CD4-positive, alpha-beta T cell treated with Interleukin-17A for 4 hours (primary cell): ENCODE measurements at places on chromosomes 2 and 18.

- no peak for DNase-seq
Observed at GRCh38 chr2:186617771-186618170, 27.9 kb downstream of the ITGAV start.

DNA sequence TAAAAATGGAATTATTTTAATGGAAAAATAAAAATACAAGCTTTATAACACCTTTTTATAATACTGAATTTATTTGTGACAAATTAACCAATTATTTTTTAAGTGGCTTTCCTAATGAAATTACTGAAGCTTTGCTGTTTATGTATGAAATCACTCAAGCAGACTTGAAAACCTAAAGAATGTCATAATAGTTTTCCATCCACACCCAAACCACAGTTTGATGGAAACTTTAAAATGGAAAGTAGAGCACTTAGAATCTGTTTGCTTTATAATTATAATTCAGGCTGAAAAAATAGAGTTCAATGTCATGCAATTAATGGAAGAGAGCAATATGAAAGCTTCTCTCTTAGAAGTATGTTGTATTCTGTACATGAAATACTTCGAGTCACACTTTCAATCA, 31.6 kb upstream of the WDR75 start:
- no peak for DNase-seq

GRCh38 chr2:170743530-170744239, 26.5 kb upstream of the ERICH2 start:
- DNase-seq, result no peak

DNA sequence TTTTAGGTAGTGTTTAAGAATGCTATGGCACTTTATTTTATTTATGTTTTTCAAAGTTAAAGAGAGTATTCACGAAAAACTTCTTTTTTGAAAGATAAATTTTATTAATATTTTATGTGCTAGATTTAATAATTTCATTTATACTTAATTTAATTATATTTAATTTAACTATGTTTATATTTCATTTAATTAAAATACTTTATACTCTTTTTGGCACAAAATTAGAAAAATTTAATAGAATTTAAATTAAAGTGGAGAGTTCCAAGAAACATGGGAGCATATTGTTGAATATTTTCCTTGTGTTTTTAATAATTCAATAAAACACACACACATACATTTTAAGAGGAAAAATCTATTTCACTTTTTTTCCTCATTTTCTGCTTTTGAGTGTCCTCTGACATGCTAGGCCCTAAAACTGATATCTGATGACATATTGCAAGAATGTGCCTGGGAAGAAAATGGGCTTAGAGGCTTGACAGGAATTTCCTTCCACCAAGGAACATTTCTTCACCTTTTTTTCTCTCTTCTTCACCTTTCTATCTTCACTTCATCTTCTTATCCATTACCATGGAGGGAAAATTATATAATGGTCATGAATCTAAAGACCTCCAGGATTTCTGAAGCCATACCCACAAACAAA, 15.4 kb downstream of the ARHGAP28 start:
- DNase-seq, result no peak

- DNase-seq, result no peak
Observed at GRCh38 chr2:108554528-108554927, 20.3 kb downstream of the LIMS1 start.

DNA sequence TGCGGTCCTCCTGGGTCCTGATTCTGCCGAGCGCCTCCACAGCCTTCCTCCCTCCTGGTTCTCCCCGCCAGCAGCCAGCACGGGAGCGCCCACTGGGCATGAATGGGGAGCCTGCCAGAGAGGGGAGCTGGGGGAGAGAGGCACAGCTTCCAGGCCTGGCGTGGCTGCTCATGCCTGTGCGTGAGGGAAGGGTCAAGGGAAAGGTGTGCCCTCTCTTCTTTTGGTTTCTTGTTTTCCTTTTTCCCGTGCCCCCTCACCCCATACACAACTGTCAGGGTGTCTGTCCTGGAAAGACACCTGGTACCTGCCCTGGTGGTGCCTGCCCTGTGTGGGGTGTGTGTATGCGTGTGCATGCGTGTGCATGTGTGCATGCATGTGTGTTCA, 4.7 kb upstream of the NEURL3 start:
- no peak for DNase-seq

DNA sequence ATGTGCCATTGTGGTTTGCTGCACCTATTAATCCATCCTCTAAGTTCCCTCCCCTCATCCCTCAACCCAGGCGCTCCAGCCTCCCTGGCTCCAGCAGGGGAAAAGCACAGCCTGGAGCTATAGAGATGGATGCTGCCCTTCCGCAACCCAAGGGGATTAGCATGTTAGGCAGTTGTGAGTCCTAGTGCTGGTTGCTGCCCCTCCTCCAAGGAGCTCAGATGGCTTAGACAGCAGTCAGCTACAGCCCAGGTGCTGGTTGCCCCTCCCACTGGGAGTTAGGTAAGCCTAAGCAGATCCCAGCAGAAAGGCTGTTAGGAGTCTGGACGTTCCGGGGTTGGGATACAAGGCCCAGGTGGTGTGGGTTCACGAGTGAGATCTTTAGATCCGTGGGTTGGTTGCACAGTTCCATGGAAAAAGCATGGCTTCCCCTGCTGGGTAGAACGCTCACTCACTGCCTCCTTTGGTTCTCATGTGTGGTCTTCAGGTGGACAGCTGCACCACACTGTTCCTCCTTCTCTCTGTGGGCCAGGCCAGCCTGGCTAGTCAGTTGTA, 446.1 kb downstream of the ZNF804A start:
- no peak for DNase-seq

- no peak for DNase-seq
Observed at GRCh38 chr2:156237558-156237957, 95.0 kb downstream of the NR4A2 start.

DNA sequence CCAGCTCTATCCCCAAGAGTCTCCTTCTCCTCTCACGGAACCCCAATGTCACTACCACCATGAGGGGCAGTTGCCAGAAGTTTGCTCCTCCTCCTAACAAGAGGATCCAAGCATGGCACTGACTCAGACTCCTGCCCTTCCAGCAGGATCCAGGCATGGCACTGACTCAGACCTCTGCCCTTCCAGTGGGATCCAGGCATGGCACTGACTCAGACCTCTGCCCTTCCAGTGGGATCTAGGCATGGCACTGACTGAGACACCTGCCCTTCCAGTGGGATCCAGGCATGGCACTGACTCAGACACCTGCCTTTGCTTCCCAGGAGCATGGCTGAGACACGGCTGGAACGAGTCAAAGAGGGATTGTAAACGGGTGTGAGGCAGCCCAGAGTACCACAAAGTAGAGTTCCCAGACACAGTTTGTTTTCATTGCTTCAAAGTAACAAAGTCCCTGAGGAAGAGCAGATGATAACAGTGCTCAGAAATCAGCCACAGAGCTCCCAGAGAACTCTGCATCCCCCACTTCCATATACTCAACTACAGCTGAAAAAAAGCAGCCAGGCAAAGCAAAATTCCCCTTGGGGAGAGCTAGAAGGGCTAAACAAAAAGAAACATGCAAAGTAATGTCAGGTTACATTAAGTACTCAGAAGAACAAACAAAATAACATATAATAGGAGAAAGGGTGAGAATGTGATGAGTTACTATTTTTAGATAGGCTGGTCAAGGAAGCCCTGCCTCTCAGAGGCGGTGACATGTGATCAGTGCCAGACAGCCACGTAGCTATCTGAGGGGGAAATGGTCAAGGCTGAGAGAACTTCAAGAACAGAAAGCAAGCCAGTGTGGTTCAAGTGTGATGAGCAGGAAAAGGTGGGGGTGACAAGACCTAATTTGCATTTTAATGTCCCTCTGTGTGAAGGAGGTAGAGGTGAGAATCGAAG, 3.0 kb downstream of the BUB1 start:
- DNase-seq, result no peak

GRCh38 chr2:150487537-150488429, at the start of gene RND3:
Gene RND3 (minus strand): TSS chr2:150487667. CDS start chr2:150487417, 250 bp downstream.
- DNase-seq, result peak; percentile 26

DNA sequence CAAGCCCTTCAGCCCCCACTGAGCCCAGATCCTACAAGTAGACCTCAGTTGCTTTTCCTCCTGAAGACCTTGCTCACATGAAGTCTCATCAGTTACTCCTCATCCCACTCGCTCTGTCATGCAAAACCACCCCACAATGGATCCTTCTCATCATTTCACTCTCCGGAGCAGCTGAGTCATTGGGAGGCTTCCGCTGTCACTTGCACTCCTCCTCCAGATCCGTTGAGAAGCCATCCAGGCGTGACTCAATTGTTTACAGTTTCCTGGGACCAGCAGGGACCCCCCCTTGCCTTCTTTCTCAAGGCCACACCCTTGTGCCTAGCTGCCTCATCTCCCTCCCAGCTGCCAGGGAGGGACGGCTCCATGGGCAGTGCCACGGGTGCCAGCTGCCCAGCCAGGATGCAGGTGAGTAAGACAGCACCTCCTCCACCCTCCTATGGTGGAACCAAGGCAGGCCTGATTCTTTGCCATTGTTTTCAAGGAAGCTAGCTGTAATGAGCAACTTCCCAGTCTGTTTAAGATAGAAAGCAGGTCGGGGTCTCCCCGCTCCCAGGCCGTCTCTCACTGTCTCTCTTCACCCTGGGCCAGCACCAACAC, 16.3 kb downstream of the GPR55 start:
- peak; percentile 38 for DNase-seq

- peak; percentile 42 for DNase-seq
Observed at GRCh38 chr2:240704651-240705050, 13.0 kb downstream of the AQP12A start.

DNA sequence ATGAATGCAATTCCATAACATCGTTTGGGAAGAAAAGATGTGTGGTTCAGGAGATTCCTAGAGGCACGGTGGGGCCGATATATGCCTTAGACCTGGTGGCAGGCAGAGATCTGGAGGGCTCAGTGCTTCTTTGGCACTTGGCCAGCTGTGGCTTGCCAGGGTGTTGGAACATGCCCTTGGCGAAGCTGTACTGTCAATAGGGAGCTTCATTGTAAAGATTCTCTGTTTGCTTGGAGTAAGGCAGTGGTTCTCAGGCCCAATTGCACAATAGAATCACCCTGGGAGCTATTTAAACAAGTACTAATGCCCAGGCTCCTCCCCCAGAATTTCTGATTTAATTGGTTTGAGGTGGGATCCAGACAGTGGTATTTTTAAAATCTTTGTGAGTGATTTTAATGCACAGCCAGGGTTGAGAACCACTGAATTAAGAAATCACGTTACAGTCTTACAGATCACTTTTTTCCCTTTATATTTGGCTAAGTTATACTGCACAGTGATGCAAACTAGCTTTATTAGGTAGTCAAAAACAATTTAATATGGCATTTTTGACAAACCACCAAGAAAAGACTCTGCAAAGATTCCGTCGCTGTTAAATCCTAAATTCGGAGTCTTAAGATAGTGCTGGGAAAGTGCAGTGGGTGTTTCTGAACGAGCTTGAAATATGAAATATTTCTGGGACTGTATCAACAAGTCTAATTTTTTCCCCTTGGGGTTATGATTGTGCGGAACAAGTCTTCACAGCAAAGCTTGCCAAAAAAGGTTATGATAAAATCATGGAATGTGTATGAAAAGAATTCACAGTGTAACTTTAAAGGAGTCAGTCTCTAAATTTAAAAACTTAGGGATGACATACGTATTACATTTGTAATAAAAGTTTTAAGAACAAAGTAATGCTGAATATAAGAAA, 78.0 kb downstream of the CRIM1 start:
- no peak for DNase-seq

GRCh38 chr2:62870966-62871365, 165.5 kb downstream of the EHBP1 start:
- no peak for DNase-seq

GRCh38 chr2:40625849-40626248, 174.0 kb upstream of the SLC8A1 start:
- no peak for DNase-seq

- no peak for DNase-seq
Observed at GRCh38 chr2:238914648-238915015, 66.7 kb downstream of the TWIST2 start.

DNA sequence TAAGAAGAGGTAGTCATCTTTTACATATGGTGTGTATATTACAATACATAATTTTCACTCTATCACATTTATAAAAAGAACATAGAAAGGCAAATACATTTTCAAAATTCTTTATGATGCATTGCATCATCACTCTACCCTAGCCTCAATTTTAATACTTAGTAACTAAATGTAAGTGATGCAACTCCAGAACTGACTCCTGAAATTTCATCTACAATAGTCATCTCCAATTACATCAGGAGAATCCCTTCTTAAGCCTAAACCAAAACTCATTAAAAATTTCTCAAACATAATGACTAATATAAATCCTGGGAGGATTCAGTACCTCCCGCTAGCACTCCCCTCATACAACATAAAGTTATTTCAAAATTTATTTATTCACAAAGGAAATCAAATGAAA, 15.9 kb downstream of the TMX3 start:
- no peak for DNase-seq

DNA sequence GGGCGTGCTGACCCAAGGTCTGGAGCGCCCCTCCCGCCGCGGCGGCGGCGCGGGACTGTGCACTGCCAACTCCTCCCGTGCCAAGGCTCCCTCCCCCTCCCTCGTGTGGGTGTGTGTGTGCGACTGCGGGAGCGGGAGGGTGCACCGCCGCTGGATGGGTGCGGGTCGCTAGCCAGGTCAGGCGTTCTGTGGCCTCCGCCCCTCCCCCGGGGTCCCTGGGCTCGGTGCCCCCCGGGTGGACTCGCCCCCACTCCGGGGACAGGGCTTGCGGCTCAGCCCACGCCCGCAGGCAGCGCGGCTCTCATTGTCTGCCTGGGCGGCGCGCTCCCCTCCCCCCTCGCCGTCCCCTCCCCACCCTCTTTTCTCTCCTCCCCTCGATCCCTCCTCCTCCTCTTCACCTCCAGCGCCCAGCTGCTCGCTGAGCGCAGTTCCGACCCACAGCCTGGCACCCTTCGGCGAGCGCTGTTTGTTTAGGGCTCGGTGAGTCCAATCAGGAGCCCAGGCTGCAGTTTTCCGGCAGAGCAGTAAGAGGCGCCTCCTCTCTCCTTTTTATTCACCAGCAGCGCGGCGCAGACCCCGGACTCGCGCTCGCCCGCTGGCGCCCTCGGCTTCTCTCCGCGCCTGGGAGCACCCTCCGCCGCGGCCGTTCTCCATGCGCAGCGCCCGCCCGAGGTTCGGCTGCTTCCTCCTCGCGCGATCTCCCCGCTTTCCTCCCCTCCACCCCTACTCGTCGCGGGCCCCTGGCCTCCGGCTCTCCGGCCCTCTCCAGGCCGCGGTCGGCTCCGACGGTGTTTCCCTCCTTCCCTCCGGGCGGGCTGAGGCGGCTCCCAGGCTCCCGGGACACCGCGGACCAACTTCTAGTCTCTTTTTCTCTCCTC, at the start of gene GATA6:
Gene GATA6 (plus strand): TSS at position 579 of the 878 bp plus-strand sequence. CDS start 1,556 bp downstream, outside the sequence.
- DNase-seq, result peak; percentile 17

GRCh38 chr18:38752430-38752829, 1186.8 kb upstream of the CELF4 start:
- no peak for DNase-seq

DNA sequence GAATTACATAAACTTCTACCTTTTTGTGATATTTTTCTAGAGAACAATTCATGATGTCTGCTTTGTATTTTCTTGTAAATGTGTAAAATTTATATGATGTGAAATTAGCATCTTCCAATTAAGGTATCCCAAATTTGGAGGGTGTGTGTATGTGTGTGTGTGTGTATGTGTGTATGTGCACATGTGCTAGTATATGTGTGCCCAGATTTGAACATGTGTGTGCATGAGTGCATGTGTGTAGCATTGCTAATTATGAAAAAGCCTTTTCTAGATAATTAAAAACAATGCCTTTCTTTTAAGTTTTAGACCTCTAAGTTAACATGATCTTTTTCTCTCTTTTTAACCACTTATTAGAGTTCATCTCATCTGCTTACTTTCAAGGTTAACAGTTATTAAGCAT, 208.0 kb upstream of the SPOPL start:
- DNase-seq, result no peak

- DNase-seq, result no peak
Observed at GRCh38 chr2:26316041-26316440, 29.9 kb upstream of the SELENOI start.
